NCI-H187 (cell line): ENCODE measurements at places on chromosomes 2 and 18.

GRCh38 chr2:219965287-219966194, 338.1 kb downstream of the SLC4A3 start:
- DNase-seq, result no peak

DNA sequence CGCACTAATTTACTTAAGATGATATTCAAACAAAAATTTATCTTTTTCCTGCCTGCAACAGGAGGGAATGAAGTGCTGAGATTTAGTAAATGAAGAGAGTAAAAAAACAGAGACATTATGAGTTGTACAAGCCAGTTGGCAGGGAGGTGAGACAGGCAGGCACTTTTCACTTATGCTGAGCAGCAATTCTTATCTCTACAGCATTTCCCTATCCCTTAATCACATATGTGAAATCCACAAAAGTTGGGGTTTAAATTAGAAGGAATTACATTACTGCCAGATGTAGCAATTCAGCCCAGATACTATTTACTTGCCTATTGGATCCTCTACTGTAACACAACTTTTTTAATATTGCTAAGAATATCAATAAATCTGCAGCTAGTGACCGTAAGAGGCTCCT, 314.2 kb upstream of the LRP1B start:
- DNase-seq, result no peak

GRCh38 chr2:73268830-73269685, 15.2 kb downstream of the FBXO41 start:
- no peak for DNase-seq

DNA sequence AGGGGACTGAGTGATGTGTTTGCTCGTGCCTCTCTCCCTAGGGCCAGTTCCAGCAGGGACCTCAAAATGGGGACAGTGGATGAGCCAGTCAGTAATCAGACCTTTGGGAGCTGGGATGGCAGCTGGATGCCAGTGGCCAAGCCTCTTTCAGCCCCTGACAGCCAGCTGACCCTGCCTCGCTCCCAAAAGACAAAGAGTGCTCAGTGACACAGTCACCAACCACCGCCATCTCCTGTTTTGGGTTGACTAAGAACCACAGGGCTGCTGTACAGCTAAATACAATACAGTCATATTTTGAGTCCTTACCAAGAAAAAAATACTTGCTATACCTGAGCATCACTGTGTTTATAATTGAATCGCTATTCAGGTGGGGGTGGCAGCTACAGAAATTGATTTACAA, 75.7 kb downstream of the POU3F3 start:
- no peak for DNase-seq

- DNase-seq, result no peak
Measured at GRCh38 chr2:40851661-40852060, 399.8 kb upstream of the SLC8A1 start.

DNA sequence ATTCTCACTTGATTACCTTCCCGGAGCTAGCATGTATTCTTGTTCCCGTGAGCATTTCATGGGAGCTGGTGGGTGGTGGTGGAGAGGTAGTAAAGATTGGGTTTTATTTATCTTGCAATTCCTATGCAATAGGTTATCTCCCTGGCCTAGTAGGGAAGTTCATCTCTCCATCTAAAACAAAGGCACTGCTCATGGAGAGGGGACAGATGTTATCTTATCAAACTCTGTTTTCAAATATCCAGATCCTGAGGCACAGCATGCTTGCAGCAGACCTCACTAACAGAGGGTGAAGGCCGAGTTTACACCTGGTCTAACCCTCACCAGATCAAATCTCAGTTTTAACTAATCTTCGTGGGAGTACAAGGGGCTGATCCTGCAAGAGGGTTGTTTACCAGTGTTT, 98.9 kb downstream of the CYRIA start:
- DNase-seq, result no peak

- no peak for DNase-seq
Measured at GRCh38 chr18:48335829-48336228, 73.4 kb downstream of the ZBTB7C start.

DNA sequence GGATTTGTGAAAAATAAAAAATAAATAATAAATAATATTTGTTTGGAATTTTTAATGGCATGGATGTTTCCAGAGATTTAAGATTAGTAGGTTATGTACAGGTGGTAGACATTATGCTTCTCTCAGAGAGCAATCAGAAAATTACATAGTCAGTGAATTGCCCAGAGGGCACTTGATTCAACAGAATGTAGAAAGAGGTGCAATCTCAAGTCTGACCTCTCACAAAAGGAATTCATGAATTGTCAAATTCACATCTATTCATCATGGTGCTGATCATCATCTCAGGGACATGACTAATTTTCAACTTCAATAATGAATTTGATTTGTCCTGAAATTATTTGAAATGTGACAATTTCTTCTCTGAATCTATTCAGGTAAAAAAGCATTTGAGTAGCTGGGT, 172.5 kb downstream of the PDE11A start:
- no peak for DNase-seq

GRCh38 chr2:85033388-85033787, 62.4 kb downstream of the KCMF1 start:
- no peak for DNase-seq

GRCh38 chr18:6031442-6031841, 136.1 kb upstream of the TMEM200C start:
- no peak for DNase-seq

DNA sequence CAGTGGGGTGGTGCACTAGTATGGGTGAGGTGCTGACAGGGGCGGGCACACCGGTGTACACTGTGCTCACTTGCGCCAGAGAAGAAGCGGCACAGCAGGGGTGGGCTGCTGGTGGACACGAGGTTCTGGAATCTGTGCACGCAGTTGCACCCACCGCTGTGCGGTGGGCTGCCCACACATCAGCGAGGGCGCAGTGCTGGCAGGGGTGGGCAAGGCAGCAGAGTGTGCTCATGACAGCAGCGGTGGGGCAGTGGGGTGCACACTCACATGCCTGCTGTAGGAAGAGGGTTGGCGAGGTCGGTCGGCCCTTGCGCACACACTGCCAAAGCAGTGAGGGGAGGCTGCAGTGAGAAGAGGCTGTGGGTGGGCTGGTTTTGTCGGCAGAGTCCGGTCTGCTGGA, 141.8 kb downstream of the GALNT13 start:
- DNase-seq, result no peak

DNA sequence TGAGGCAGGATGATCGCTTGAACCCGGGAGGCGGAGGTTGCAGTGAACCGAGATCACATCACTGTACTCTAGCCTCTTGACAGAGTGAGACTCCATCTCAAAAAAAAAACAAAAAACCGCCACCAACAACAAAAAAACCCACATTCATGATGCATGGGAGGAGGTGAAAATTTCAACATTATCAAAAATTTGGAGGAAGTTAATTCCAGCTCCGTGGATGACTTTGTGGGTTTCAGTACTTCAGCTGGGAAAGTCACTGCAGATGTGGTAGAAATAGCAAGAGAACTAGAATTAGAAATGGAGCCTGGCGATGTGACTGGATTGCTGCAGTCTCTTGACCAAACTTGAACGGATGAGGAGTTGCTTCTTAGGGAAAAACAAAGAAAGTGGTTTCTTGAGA, 74.3 kb downstream of the PRKCE start:
- DNase-seq, result no peak

GRCh38 chr2:53633441-53633840, 134.2 kb upstream of the CHAC2 start:
- DNase-seq, result no peak

GRCh38 chr2:147398301-147398700, 446.5 kb upstream of the ACVR2A start:
- DNase-seq, result no peak

GRCh38 chr2:67451086-67451832, 54.1 kb downstream of the ETAA1 start:
- no peak for DNase-seq

- no peak for DNase-seq
Measured at GRCh38 chr2:181172676-181173075, 192.3 kb downstream of the UBE2E3 start.

DNA sequence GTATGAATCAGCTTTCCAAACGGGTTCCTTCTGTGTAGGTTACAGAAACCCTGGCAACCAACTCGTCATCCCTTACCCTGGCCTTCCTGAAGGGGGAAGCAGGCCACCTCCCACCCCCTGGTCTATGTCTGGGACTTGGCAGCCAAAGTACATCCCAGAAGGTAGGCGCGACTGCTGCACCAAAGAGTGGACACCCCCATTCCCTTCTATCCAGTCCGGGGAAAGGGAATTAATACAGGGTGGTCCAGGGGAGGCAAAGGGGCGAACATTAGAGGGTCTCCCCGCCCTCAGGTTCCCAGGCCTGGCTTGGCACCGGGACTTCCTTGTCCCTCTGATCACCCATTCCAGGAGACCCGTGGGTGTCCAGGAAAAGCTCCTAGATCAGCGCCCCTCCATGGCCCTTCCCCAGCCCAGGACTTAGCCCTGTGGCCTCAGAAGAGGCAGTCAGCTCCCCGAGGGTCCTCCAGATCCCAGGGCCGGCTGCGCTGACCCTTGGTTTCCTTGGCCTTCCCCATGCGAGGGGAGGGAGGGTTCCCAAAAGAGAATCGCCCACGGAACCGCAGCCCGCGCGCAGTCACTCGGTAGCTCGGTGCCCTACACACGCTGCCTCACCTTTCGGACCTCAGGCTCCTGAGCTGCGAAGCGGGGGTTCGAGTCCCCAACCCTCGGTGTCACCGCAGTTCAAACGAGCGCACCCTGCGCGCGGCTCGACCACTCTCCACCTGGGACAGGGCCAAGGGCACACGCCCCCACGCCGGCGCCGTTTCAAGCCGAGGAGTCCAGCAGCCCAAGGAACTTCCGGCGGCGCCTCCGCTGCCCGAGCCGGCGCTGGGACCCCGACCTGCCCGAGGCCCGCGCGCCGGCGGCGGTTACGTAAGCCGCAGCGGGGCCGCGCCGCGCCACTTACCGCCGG, at the start of gene PER2:
Gene PER2, minus strand, starts transcription at position 874 of the 913 bp plus-strand sequence. CDS start 10,674 bp downstream, outside the sequence.
- DNase-seq, result no peak

- no peak for DNase-seq
Measured at GRCh38 chr2:219998107-219998506, 370.7 kb downstream of the SLC4A3 start.

- peak; percentile 34 for DNase-seq
Measured at GRCh38 chr2:171687287-171688128, at the start of gene DYNC1I2. Gene DYNC1I2, plus strand, starts transcription at chr2:171687469. Its CDS starts 2,687 bp downstream, at chr2:171690156.
